Activated CD4-positive, alpha-beta memory T cell treated with anti-CD3 and anti-CD28 coated beads for 36 hours (primary cell): ENCODE measurements at places on chromosomes 4 and X.

DNA sequence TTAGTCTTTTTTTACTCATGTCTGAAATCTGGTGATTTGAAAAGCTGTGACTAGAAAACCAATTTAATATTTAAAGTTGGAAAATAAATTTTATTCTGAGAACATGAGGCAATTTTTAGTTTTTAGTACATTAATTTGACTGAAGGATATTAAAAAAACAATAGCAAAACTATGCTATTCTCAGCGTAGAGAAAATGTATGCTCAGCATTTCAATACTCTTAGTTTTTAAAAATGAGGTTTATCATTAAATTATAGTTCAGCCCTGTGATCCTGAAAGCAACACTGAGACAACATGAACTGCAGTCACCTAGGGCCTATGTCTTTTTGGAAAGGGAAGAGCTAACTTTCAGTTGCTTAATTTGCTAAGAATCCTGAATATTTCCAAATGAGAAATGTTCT is 9.5 kb downstream of the GALNT7 start:
- no peak for DNase-seq

DNA sequence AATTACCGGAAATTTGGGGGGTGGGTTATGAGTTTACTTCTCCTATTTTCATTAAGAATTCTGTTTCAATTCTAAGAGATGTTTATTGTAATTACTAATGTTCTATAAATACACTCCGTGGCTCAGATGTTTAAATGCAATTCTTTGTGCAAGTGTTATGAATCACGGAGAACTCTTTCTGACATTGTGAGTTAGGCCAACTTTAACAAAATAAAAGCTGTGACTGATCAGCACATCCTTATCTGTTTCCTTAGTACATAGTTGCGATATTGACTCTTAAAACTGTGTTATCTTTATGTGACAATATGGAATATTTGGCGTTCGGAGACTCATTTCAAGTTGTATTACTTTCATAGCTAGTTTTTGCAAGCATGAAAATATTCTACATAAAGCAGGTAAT is 902 bp downstream of the KLHL4 start:
- no peak for DNase-seq

DNA sequence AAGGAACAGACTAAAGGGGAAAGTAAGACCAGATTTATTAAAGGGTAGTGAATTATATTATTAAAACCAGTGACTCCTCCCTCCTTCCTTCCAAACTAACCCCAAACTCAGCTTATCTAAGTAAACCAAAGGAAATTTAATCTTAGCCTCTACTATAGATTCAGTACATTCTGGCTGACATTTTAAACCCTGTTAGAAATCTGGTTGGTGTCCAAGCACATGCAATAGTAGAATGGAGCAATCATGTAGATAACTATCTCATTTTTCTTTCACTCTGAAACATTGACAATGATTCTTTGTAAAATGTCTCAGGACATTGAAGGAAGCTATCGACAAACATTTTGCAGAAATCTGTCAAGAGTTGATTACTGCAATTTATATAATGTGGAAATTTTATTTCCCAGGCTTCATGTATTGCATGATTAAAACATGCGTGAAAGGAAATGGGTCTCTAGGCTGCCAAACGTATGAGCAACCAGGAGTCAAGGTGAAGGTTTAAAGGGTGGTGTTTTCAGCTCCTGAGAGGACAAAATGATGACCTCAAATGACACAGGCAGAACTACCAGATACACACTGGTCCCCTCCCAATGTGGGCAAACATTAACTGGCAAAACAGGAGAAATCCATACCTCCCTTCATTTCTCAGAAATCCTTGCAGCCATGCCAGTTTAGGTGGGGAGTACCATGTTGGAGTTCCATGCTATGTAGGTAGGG is 58.2 kb upstream of the RBM47 start:
- DNase-seq = no peak

DNA sequence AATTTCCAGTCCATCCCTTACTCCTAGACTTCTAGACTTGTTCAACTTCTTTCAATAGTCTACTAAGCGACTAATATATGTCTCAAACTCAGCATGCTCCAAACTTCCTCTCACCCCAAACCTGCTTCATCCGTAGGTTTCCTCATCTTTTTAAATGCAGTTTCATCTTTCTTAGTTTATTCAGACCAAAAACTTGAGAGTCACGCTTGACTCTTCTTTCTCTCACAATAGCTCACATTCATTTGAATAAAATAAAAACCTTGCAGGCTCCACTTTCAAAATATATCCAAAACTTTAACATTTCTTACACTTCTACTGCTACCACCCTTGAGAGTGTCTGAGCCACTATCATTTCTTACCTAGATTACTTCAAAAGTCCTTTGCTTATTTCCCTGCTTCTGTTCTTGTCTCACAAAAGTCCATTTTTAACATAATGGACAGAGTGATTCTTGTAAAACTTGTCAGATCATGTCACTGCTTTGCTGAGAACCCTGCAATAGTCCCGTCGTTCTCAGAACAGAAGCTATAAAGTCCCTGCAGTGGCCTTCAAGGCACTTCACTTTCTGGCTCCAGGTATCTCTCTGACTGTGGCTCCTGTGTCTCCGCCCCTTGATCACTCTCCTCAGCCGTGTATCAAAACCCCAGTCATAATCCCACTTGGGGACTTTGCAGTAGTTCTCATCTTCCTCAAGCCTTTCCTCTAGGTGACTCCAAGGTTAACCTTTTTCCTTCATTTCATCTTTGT is 167.6 kb downstream of the ARHGAP24 start:
- no peak for DNase-seq

GRCh38 chr4:168600796-168601583 is 104.1 kb downstream of the PALLD start:
- DNase-seq = no peak

DNA sequence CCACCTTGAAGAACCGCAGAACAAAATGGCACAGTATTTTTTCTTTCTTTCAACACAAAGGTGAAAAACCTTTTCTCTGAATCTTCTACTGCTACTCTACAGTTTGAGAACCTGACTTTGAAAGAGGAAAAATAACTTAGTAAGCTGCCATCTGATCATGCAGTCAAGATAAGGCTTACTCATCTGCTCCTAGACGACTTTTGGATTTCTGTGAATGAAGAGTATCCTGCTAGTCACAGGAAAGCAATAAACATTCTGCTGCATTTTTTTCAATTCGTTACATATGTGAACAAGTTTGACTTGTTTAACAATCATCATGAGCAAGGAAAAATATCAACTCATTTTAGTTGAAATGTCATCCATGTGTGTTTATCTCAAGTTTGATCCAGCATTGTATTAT is 25.2 kb downstream of the TIGD2 start:
- no peak for DNase-seq

- DNase-seq = no peak
Measured at GRCh38 chrX:23668335-23668734, 1.0 kb downstream of the PRDX4 start.

GRCh38 chr4:143390764-143391163 is 54.1 kb downstream of the GAB1 start:
- no peak for DNase-seq

GRCh38 chrX:107562482-107562881 is 65.8 kb upstream of the PRPS1 start:
- DNase-seq = no peak

GRCh38 chrX:74251006-74251930 is 52.7 kb upstream of the ZCCHC13 start:
- DNase-seq = no peak

DNA sequence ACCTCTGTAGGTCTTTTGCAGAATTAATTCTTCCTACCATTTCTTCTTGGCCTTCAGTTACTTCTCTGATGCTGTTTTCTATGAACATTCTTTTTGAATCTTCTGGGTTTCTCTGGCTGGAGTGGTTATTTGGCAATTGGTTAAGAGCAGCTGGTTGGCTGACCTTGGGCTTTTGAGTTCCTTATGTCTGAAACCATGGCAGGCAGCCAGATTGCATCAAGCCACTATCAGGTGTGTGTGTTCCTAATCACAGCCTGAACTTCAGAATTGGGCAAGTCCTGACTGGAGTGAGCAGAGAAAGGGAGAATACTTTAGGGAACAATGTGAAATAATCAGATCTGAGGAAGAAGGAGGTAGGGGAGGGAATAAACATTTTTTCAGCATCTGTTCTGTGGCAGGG is 90.2 kb downstream of the ARHGAP10 start:
- DNase-seq = no peak

GRCh38 chr4:93842601-93843252 is 14.2 kb downstream of the ATOH1 start:
- DNase-seq = no peak

GRCh38 chrX:125628435-125628834 is 308.8 kb downstream of the TEX13C start:
- DNase-seq = no peak

GRCh38 chr4:177100307-177100706 is 209.4 kb upstream of the NEIL3 start:
- no peak for DNase-seq

- no peak for DNase-seq
Measured at GRCh38 chrX:4263030-4263803, 549.8 kb upstream of the PRKX start.

DNA sequence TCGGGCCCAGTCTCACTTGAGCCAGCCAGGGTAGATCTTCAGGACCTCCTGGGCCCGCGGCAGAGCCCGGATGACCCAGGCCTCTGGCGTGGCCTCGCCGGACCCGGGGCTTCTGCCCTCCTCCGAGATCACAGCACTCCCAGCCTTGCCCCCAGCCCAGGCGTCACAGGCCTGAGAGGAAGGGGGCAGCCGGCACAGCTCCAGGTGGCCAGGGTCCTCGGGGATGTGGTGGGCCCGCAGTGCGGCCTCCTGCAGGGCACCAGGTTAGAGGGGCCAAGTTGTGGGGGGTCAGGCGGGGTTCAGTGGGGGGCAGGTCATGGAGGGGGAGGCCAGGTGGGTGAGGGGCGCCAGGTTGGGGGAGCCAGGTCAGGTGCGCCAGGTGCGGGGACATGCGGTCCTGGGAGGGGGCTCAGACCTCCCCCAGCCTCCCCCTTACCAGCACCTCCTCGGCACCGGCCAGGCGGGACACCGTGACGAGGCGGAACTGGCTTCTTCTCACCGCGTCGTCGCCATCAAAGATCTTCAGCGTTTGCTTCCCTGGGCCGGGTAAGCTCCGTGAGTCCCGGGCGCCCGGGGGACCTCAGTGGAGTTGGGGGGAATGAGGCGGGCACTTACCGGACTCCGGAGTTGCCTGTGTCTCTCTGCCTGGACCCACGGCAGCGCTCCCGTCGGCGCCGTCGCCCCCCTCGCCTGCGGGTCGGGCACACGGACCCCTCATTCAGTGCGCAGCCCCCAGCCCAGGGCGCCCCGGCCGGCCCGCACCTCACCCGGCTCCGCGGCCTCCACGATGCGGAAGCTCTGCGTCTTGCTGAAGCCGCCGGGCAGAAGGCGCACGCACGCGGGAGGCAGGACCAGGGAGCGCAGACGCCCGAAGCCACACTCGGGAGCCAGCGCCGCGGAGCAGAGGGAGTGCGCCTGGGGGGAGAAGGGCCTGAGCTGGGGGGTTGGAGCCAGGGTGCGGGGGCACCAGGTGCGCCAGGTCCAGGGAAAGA is 6.0 kb downstream of the DGKQ start:
- no peak for DNase-seq

DNA sequence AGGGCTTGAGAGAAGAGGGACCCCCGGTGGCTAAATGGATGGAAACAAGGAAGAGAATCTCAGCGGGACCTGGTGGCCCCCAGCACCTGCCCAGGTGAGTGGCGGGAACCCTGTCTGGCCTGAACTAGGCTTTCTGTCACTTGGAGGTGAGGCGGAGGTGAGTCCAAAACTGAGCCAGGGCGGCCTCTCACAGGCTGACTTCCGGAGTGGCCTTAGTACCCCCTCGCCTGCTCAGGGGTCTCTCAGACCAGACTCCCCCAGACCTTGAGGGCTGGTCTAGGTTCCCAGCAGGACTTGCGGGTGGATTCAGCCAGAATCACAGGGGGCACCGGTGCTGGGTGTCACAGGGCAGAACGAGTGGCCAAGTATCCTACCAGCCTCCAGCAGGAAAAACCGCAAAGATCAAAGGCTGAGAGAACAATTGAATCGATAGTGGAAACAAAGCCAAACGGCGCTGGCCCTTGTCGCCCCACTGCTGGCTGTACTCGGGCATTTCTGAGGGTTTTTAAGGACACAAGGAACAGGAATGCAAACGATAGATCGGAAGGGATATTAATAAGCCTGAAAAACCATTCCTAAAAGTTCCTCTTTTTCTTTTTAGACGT is 67.8 kb downstream of the WFS1 start:
- DNase-seq = no peak

DNA sequence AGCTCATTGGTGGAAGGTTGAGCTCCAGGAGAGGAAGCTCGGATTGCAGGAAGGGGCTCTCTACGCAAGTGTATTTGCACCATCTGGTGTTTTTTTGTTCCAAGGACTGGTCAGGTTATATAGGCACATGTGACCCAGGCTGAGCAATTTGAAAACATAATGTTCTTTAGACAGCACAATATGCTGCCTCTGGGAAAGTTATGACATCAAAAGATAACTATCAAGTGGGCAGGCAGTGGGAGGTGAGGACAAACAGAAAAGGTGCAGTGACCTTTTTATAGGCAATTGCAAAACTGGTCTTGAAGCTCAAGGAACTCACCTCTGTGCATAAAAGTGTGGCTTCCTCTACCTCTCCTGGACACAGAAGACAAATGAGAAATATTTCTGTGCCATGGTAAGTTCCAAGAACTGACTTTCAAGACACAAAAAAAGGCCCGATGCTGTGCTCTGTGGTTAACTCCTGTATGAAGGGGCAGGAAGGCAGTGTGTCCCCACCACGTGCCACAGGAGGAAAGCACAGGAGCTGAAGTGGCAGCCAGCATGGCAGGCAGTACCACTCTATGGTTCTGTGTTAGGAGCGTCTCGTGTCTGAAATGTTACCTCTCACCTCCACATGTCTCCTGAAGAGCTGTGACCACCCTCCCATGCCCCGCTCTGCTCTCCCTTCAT is 128.6 kb downstream of the SHROOM3 start:
- DNase-seq = no peak

DNA sequence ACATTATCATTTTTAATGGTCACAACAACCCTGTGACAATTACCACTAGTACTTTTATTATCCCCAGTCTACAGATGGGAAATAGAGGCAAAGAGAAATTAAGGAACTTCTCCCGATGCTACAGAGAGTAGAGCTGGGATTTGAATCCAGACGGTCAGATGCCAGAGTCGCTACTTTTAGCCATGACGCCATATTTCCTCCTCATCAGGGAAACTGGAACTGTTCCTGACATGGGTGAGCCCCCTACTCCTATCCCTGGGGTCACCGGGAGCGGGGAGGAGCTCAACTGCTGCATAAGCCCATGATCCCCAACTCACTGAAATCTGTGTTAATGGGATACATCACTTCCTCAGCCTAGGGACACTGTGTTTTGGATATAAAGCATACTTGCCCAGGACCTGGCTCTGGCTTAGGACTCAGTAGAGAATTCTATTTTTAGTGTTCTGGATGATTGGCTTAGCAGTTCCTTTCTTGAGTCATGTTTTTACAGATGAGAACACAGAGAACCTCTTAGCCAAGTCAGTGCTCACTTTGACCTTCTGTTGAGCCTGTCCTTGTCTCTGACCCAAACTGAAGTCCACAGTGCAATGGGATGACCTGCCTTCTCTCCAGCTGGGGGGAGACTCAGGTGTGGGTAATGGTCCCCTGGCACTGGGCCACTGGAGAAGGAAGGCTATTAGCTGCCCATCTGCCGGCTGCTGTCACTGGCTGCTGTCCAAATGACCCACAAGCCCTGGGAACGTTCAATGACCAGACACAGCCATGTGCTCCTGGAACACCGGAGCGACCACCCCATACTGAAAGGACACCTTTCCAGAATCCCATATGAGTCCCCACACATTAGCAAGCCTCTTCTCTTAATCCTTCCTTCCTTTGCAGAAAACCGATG is 90.8 kb upstream of the SHISA3 start:
- no peak for DNase-seq
